ENCODE measurements at places on chromosomes 5 and 9.

DNA sequence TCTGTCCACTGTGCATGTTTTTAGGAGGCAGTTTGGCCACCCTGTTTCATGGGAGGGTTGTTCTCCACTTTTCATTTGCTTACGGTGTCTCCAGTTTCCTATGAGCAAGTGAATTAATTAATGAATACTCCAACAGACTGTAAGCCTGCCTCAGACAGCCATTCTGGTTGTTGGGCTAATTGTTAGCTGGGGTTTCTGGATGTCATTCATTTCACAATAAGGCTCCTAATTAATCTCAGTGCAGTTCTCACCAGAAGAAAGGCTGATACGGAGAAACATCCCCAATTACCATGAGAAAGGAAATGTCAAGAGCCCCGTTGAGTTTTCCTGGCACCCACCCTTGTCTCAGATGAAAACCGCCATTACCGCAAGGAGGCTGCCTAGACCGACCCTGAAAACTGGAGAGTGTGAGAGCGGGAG lies 75.8 kb downstream of the MAP1B start:
- DNase-seq = no peak

DNA sequence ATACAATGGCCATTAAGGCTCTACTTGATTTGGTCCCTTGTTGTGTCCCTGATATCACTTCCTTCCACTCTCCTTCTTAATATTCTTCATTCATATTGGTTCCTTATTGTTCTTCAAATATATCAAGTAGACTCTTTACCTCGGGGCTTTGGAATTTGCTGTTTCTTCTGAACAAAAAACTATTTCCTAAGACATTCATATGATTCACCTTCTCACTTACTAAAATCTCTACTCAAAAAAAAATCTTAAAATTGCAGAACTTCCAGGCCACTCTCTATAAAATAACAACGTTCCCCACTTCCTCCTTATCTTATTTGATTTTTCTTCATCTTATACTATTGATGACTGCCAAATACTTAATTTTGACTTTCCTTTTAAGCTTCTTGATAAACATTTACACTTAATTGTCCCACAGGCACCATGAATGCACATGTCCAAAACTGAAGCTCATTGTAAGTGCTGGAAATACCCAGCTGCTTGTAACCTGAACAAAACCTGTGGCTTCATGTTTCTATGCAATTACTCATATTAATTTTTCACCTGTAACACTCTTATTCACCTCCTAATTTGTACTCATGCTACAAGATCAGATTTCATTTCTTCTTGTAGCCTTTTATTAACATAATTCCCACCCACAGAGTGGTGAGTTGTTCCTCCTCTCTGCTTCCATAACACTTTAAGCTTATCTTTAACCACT lies 58.4 kb upstream of the NUDT12 start:
- DNase-seq = no peak

DNA sequence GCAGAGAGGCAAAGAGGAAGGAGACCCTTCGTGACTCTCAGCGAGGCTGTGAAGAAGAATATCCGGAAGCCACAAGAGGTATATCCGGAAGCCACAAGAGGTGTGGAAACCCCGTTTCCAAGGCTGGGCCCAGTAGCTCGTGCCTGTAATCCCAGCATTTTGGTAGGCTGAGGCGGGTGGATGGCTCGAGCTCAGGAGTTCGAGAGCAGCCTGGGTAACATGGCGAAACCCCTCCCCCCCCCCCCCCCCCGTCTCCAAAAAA lies 612 bp upstream of the BBLN start:
- peak; percentile 49 for DNase-seq

- DNase-seq = no peak
Measured at GRCh38 chr9:4490705-4491625, 697 bp downstream of the SLC1A1 start.

- DNase-seq = no peak
Measured at GRCh38 chr5:124995421-124995820, 249.0 kb upstream of the ZNF608 start.

DNA sequence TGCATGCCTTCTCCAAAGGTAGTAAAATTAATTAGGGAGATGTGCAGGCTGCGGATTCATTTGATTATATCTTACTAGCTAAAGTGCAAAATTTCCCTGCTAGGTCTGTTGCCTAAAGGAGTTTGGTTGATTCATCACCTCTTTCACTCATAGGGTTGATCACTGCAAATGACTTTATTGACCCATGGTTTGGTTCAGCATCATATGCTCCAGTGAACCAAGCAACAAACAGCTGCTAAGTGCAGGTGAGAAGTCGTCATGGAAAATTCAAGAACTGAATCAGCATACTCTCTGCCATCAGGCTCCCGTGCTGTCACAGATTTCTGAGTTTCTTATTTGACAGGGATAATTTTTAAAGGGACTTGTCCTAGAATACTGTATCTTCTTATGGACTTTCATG lies 571.8 kb upstream of the CDH18 start:
- no peak for DNase-seq
